ENCODE measurements at places on chromosomes 1 and 21.

- DNase-seq: no peak
Measured at GRCh38 chr1:2610036-2610959, 22.5 kb downstream of the MMEL1 start.

- DNase-seq: no peak
Measured at GRCh38 chr1:41664861-41665640, 180.6 kb upstream of the EDN2 start.

GRCh38 chr1:9659328-9659727 is 7.8 kb downstream of the PIK3CD start:
- no peak for DNase-seq

DNA sequence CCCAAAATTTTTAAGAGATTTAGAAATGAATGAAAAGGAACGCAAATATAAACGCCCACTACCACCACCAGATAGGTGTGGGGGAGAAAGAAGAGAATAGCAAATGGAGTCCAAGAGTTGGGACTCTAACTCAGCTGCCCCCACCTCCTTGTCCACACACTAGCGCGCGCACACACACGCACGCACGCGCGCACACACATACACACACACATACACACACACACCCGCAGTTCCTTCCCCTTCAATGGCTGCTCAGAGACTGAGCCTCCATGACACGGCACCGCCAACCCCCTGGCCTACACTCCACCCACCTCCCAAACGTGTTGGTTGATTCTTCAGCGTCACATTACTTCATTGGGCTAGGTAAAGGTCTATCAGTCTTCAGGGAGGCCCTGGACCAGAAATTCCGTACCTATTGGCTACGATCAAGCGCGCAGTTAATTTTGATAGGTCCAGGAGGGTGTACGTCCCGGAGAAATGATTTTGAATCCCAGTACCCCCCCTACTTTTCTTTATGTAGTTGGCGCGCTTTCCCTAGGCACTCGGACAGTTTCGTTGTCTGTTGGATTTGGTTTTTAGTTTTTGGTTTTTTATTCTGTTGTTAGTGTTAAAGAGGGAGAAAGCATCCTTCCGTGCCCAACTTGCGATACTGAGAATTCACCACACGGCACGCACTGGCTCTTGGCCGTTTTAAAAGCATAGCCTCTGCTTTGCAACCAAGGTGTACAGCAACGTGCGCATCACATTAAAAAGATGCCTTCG is at the start of gene ANP32E:
TSS of gene ANP32E (minus strand) at position 261 of the 762 bp plus-strand sequence. CDS start 326 bp downstream, outside the sequence.
- peak; percentile 95 for DNase-seq

- no peak for DNase-seq
Measured at GRCh38 chr1:194975913-194976312, 1632.3 kb downstream of the KCNT2 start.

GRCh38 chr1:109546311-109547109 is 1.9 kb upstream of the GNAI3 start:
- DNase-seq: peak; percentile 91

DNA sequence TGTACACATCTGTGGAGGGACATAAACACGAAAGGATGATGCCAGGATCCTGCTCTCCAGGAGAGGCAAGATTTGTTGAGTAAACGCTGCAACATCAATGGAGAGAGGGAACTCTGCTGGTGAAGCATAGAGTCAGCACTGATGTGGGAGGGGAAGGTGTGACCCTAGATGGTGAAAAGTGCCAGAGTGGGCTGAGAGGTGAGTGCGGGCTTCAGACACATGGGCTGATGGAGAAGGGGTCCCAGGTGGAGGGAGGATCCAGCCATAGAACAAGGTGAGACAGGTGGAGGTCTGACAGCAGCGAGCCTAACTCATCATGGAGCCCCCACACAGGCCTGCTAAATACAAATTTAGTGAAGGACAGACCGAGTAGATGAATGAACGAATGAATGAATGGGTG is 9.7 kb downstream of the RD3 start:
- DNase-seq: no peak

DNA sequence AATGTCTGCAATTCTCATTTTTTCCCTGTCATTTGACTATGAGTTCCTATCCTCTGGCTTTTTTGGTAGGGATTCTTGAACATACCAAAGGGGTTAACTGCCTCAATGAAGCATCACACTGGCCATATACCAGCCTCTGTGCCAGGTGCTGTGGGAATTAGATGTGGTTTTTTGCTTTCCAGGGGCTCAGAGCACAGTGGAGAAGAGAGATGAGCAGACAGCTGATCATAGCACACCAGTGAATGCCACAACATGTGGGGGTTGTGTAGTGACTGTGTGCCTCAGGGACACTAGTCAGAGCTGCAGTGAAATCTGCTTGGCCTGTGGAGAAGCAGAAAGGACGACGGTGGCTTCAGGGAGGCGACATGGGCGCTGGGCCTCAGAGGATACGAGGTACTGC is 30.8 kb downstream of the HLX start:
- DNase-seq: no peak

DNA sequence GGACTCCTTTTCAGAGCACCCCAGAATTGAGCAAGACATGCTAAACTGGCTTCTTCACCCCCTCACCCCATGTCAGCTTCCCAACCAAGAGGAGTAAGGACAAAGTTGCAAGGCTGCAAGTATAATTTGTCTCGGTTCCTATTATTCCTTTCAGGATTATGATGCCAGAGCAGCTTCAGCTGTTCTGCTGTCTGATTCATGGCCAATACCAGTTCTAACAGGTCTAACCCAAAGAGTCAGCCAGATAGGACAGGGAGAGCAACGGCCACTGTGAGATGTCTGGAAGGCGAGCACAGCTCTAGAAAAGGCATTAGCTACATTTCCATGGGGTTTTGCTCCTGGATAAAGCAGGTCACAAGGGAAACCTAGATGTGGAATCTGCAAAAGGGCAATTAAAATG is 53.3 kb upstream of the HOOK1 start:
- no peak for DNase-seq

DNA sequence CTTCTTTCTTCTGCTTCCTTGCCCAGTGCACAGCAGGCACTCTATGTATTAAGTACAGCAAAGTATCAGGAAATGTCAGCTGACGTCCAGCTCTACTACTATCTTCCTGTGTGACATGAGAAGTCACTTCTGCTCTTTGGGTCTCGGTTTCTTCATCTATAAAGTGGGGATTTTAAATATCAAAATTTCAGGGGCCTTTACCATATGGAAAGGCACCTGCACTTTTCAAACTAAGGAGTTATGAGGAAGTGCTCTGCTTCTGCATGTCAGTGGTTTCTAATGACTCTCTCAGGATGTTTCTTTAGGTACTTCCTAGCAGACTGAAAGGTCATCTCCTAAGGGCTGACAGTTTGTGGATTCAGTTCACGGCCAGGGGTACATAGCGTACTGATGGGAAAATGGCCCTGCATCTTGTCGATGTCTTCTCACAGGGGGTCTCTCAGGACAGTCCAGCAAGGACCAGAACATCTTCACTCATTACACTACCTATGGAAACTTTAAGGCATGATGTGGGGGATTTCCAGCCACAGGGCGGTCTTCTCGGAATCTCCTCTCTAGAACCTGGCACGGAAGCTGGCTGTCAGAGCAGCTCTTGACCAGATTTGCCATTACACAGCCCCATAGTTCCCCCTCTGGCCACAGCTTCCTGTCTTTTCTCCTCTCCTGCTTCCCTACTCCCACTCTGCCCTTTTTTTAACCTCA is 42.0 kb upstream of the MTF1 start:
- DNase-seq: no peak

DNA sequence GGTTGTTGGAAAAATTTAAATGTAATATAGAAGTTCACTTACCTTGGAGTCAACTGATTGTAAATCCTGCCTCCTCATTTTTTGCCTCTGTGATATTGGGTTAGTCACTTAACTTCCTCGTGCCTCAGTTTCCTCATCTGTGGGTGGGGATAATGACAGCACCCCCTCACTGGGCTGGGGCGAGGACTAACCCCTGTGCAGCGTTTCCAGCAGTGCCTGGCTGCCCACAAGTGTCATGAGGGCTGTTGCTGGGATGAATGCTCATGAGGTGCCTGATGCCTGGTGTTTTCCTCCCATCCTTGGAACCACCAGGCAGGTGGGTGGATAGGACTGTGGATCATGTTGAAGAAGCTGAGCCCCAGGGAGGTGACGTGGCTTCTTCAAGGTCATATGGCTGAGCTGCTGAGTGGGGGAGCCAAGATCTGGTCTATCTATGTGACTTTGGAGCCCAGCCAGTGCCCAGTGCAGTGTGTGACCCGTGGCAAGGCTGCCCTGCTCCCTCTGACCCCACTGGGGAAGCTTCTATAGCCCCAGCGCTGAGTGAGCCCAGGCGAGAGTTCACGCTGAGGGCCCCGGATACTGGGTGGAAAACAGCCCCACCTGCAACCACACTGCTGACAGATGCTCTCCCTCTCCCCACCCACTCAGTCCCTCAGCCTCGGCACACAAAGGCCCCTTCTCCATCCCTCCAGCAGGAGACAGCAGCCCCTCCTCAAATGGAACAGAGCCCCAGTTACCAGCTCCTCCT is 446.0 kb downstream of the PTPRU start:
- no peak for DNase-seq

- DNase-seq: no peak
Measured at GRCh38 chr1:78101514-78101913, 55.7 kb downstream of the GIPC2 start.

DNA sequence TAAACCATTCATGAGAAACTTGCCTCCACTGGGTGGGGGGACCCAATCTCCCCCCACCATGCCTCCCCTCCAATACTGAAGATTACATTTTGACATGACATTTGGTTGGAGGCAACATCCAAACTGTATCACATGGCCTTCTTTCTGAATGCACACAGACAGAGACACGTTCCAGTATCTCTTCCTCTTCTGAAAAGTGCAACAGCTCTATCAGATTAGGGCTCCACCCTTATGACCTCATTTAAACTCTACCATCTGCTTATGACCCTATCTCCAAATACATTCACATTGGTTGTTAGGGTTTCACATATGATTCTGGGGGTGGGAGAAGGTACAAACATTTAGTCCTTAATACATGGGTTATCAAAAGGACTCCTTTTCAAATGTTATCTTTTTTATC is 481.8 kb upstream of the NFIA start:
- no peak for DNase-seq

GRCh38 chr1:76944942-76945341 is 77.7 kb downstream of the ST6GALNAC5 start:
- no peak for DNase-seq

DNA sequence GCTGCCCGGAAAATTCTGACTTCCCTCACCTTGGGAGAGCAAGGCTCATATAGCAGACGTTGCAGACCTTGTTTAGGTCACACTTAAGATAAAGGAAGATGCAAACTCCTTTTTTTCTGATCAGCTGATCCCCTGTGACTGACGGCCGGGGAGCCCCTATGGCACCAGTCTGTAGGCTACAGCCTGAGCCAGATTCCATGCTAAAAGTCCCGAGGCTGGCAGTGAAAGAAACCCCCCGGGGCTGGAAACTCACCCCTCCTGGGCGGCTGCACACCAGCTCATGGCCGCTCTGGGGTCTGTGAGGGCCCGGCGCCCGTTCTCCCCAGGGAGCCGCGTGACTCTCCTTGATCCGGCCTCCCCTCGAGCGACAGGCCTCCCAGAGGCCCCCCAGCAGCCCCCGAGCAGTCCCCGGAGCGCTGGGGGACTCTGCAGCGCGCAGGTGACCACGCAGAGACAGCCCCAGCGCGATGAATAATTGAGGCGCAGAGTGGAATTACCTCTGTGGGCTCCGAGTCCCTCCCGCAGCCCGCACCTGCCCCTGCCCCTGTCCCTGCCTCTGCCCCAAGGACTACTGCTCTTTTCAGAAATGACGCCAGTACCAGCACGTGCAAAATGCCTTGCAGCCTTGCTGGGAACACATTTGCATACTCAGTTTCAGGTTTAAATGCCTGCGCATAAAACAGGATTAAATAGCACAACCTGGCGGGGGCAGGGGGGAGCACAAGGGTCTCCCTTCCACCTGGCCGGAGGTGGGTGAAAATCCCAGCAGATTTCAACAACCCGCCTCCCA is 62.6 kb upstream of the CLDN14 start:
- no peak for DNase-seq

GRCh38 chr1:36432616-36433015 is 17.6 kb downstream of the OSCP1 start:
- DNase-seq: no peak

- no peak for DNase-seq
Measured at GRCh38 chr1:204277563-204278219, 63.9 kb upstream of the GOLT1A start.

DNA sequence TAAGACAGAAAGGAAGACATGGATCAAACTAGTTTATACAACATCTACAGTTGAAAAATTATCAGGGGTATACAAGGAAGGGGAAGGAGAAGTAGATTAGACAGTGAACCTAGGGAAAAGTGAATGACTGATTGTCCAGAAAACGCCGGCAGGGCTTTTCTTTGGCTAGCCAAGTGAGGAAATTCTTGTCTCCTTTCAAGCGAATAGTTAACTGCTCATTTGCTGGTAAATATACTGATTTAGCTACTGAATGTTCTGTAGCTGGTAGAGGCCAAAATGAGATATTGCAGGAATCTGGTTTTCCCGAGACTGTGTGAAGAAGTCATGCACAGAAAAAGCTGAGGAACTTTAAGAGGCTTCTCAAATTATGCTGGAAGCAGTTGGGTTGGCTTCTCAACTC is 128.5 kb upstream of the ZNHIT6 start:
- no peak for DNase-seq

- DNase-seq: no peak
Measured at GRCh38 chr1:182279724-182280503, 111.7 kb downstream of the GLUL start.

- DNase-seq: no peak
Measured at GRCh38 chr1:47727051-47727696, 270.0 kb downstream of the TRABD2B start.

DNA sequence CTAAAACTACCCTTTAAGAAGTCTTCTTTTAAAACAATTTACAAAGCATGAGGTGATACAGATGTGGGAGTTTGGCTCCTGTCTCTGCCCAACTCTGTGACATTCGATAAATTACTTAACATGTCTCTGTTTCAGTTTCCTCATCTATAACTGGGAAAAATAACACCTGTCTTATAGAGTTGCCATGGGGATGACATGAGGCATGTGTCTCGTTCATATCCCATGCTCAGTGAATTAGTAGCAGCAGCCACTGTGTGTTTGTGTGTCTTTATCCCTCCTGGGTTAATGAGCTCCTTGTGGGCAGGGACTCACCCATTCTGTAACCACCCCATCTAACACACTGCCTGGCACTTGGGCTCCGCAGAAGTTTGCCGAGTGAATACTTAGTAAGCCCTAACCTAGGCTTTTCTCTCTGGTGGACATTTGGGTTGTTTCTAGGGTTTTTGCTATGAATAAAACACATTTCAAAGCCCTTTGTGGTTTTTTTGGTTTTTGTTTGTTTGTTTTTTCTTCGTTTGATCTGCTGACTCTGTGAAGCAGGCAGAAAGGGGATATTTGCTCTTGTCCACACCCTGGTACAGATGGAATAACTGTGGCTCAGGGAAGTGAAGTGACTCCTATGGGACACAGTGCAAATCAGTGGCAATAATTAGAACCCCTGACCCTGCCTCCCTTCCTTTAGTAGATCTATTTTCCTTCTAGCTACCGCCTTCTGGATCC is 797 bp upstream of the KCNJ9 start:
- no peak for DNase-seq

DNA sequence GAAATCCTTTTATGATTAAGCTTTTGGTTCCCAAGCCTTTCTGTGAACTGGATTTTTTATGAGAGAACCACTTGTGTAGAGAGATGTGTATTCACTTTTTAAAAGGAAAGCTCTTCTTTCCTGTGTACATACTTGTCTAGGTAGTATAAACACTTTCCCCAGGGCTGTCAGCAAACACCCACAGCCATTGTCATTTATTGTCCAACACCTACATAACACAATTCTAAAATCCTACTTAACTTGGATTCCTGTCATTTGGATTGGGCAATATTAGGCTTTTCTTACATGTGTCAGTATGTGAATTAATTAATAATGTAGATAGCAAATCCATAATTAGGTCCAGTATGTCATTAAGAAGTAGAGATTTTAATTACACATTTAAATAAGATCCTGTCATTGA is 12.3 kb downstream of the DDX20 start:
- DNase-seq: no peak
